Putamen (tissue), 1 donor: ENCODE measurements at places on chromosomes 3 and 15.

GRCh38 chr15:52799145-52799811 lies 9.1 kb upstream of the ONECUT1 start:
- no peak for DNase-seq

GRCh38 chr15:40806672-40807027 lies 239 bp upstream of the ZFYVE19 start:
- DNase-seq = no peak

- no peak for DNase-seq
Measured at GRCh38 chr15:100966997-100967396, 47.8 kb downstream of the LRRK1 start.

DNA sequence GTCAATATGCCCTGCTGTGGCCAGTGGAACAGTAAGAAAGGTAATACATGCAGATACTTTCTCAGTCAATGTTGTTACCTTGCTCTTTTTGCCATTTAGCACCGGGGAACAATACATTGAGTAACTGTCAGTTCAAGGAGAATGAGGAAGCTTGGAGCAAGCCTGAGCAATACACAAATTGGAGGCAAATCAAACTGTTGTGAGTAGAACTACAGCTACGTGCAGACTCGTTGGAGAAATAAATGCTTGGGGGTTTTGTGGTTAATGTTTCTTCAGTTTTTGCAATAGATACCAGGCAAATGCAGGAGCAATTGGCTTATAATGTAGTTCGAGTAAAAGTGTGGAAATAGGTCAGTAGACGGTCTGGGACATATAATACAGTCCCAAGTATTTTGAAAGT lies 587.3 kb upstream of the ROBO1 start:
- DNase-seq = no peak

GRCh38 chr15:98771541-98771940 lies 123.2 kb downstream of the IGF1R start:
- no peak for DNase-seq

DNA sequence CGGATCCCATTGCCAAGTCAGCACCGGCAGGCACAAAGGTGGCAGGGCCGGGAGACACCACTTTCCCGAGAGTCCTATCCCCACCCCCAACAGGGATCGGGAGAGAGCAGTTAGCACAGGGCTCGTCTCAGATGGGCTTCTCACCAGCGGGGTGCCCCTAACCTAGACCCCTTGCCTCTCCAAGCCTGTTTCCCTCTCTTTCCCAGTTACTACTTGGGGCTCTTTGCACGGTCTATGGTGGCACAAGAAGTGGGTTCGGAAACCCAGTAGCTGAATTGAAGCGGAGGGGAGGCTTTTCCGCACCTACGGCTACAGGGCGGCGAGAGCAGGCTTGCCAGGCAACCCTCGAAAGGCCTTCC lies 383 bp upstream of the EFCC1 start:
- DNase-seq = no peak

DNA sequence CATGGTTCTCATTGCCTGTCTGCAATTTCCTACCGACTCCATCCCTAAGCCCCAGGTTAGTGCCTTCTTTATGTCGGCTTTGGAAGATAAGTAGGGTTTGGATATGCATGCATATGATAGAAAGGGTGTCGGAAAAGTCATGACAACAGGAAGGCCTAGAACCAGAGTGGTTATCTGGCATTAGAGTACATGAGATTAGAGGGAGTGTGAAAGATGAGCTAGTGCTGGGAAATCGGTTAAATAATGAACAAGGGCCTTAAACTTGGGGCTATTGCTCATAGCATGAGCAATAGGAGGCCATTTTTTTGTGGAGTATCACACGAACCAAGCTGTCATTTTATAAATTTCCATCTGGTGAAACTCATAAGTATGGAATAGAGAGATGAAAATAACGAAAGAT lies 54.0 kb upstream of the LPP start:
- no peak for DNase-seq

- no peak for DNase-seq
Measured at GRCh38 chr3:196662711-196663571, 23.4 kb downstream of the NRROS start.

GRCh38 chr3:30042274-30042859 lies 564.0 kb upstream of the TGFBR2 start:
- DNase-seq = peak; percentile 50

- no peak for DNase-seq
Measured at GRCh38 chr15:92770641-92771040, 115.1 kb upstream of the FAM174B start.

DNA sequence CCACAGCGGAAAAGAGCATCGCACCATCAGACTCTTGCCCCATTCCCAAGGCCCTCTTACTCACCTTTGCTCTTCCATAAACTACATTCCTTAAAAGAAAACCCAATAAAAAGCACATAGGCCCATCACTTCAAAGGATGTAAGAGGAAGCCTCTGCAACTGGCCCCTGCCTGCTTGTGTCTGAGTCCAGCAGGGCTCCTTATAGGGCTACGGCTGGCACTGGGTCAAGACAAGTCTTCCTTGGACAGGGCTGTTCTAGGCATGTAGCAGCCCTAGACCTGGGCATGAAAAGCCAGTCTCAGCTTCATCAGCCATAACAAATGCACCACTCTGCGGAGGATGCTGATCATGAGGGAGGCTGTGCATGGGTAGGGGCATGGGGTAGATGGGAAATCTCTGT lies 218.3 kb downstream of the NTRK3 start:
- DNase-seq = no peak

DNA sequence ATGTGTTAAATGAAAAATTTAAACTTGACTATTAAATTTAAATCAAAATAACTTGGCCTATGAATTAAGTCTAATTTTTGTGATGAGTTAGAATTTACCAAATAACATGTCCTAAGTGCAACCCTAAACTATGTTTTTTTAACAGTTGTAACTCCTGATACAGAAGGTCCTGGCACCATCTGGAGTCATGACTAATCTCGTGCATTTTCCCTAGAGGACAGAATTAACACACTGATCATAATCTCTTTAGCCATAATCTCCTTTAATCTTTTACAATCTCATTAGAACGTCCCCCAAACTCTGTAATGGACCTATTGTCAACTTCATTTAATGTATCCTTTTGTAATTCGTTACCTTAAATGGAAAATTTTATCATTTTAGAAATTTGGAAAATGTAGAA lies 100.6 kb downstream of the SUCNR1 start:
- no peak for DNase-seq

GRCh38 chr3:166005126-166005525 lies 167.9 kb upstream of the BCHE start:
- DNase-seq = no peak

DNA sequence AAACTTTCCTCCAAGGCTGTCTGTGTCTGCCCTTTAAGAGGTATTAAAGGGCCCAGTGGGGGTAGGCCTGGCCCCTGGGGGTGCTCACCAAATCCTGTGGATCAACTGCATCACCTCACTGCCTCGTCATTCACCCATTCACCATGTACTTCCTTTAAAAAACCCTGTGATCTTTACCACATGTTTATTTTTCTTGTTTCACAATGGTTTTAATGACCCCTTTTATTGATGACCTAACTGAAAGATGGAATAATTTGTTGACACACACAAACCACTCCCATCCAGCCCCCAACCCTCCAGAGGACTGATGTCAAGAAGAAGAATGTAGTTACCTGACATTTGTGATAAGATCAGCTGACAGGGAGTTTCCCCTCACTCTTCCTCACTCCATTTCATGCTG lies 40.8 kb downstream of the KCNAB1 start:
- no peak for DNase-seq

DNA sequence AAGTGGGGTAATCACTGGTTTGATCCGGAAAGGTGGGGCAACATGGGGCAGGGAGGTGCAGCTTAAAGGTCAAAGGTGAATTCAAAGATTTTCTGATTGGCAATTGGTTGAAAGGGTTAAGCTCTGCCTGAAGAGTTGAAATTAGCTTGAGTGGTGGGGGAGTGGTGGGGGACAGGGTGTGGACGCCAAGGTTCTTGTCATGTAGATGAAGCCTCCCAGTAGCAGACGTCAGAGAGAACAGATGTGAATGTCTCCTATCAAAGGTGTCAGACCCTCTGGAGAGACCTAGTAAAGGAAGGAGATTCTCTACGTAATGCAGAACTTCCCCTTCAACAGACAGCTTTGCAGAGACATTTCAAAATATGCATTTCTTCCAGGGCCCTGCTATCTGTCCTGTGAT lies 62.8 kb downstream of the ABCC5 start:
- DNase-seq = no peak

- DNase-seq = peak; percentile 35
Measured at GRCh38 chr15:35546511-35547381, 781 bp upstream of the DPH6 start.

DNA sequence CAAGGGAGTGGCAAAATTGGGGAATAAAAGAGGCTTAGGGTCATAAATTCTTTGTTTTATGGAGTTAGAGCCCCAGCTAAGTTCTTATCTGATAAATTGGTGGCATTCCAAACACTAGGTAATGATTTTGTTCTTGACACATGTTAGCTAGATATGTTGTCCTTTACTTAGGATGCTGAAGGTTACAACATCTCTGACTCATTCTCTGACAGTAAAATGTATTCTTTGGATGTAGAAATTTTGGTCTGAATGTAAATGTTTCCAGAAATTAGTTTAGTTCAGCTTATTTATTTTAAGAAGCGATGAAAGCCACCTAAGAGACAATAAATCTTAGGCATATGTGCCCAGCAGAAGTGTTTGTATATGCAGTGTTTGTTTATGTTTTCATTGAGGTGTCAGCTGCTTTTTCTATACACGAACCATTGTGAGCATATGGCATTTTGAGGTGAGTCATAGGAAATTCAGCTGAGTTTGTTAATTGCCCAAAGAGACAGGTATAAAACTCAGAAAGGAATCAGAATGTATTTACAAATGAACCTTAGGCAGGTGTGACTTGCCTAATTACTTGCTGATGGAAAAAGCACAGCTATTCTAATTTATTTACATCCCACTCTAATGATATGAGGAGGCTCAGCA lies 247.7 kb downstream of the AGBL1 start:
- DNase-seq = no peak

GRCh38 chr3:32818970-32819511 lies 1.2 kb downstream of the TRIM71 start:
- no peak for DNase-seq

DNA sequence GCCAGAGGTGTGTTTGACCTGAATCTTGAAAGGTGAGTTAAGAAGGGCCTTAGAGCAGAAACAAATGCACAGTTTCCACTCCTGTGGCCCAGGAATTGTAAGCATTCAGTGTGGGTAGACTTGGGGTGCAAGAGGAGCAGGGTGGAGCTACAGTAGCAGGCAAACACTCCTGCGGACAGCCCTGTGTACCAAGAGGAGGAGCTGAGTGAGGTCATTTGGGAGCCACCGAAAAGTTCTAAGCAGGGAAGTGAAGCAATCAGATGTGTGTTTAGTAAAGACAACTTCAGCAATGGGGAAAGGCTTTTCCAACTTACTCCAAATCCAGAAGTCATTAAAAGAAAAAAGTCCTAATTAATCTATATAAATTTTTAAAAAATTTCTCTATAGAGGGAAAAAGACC lies 99.3 kb downstream of the ARHGEF26 start:
- no peak for DNase-seq

DNA sequence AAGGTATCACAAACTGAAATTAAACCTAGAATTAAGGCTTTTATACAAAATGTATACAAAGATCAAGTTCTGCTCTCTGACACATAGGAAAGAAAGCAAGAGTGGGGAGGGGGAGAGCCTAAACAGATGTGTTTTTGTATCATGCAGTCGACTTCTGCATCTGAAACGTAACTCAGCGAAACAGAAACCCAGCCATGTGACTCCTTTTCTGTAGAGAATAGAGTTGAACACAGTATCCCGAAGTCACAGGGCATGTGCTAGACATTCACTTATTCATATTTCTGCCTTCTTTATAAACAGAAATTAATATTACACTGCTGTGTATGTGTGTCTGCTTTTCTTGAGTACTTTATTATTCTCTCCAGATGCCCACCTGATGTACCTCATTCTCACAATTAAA lies 121.0 kb downstream of the PDZRN3 start:
- DNase-seq = no peak

DNA sequence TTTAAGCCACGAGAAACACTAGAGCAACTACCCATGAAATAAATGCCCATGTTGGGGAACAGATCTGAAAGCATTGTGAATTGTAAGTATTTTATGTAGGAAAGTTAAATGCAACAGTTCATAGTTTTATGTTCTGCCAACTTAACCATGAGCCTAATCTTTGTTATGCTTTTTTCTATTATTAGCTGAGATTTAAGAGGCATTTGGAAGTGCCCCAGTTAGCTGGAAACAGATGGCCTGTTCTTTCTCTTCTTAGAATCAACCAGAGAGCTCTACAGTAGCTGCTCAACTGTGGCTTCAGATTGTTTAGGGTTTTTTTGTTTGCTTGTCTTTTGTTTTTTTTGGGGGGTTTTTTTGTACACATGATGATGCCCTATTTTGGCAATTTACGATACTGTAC lies 284.4 kb downstream of the KCNH8 start:
- no peak for DNase-seq

GRCh38 chr3:72171463-72171881 lies 386.5 kb upstream of the PROK2 start:
- DNase-seq = peak; percentile 89

- peak; percentile 67 for DNase-seq
Measured at GRCh38 chr15:26103002-26103404, 239.9 kb upstream of the ATP10A start.

DNA sequence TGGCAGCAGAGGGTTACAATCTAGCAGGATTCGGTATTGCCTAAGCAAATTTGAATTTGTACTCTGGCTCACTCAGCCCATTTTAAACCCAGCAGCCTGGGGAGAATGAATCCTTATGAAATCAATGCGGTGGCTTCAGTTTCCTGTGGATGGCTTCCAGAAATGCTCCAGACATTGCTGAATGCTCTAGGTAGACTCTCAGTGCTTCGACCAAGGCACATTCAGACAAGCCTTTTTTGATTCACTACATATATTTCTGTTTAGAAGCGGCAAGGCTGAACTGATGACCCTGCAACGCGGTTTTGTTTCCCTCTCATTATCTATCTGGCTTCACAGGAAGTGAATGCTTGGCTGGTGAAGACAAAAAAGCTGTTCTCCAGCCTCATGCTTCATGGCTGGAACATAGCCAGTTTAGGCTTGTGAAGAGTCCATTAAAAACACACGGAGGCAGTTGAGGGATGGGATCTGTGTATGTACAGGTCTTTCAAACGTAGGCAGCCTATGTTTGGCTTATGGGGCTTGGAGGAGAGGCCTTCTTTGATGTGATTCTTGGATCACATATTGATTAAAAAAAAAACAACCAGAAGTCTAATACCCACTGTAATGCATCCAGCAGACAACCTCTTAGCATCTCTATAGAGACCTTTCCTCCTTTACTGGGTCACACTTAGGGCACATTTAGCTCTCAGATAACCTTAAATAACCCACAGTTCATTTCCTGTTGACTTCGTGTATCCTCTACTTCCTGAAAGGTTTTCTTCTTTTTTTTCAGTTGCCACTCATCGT lies 400.2 kb upstream of the TBL1XR1 start:
- DNase-seq = peak; percentile 61

- no peak for DNase-seq
Measured at GRCh38 chr3:42133500-42134298, 42.5 kb downstream of the TRAK1 start.

DNA sequence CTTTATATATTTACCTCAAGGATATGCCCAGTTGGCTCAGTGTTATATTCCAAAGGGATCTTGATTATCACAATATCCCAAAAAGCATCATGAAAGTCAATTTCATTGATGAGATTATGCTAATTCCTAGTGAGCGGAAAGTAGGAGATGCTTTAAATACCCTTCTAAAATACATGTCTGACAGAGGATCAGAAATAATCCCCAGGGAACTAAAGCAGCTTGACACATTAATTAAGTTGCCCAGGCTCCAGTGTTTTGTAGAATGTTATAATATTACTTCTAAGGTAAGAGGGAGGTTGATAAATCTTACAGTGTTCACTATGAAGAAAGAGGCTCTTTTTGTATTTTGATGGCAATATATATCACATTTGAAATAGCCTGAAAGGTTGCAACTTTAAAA lies 767.5 kb upstream of the ROBO1 start:
- DNase-seq = no peak
